SK-N-SH (cell line): ENCODE measurements at places on chromosomes 3 and 15. TPM values are rescaled to one million over a fixed set of nuclear protein-coding genes. Genes with fewer than 3 reads are reported as not detected.
A peak's percentile ranks its signal among the peaks of the same experiment; 100 is the strongest.

DNA sequence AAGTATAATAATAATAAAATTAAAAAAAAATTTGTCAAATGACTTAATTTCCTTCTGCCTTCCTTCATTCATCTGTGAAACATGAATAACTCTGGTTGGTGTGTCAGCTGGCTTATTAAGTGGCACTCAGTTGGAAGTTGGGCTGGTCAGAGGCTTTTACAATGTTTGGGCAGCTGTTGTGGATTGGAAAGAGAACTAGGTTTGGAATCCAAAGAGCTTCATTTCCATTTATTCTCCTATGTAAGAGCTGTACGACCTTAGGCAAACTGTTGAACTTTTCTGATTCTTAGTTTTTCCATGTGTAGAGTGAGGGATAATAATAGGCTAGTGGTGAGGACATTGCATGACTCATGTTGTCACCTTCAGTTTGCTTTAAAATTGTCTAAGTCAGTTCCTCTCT lies 606.7 kb downstream of the PDCD6IP start:
- DNase-seq = no peak

DNA sequence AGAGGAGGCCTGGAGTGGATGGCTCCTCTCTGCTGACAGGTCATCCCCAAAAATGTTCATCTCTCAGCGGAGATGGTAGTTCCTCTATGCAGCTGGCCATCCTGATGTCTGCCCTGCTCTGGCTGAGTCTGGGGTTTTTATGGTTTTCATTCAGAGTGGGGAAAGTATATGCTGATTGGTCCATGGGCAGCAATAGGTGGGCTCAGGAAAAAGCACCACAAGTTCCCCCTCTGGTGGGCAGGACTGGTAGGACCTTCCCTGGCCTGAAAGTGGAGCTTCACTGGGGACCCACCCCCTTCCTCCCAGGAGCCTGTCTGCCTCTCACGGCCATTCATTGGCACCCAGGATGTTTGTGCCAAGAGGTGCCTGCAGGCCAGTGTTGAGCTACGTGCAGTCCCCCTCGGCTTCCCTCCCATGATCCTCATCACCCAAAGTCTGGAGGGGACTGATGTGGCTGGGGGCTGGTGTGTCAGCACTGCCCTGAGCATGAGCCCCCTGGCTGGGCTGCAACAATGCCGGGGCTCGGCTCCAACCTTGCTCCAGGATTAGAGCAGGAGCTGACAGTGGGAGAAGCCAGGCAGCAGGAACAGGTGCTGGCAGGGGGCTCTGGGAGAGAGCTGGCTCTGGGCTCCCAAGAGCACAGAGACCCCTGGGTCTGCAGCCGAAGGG lies 13.1 kb upstream of the BLOC1S6 start:
- DNase-seq = peak; percentile 28

DNA sequence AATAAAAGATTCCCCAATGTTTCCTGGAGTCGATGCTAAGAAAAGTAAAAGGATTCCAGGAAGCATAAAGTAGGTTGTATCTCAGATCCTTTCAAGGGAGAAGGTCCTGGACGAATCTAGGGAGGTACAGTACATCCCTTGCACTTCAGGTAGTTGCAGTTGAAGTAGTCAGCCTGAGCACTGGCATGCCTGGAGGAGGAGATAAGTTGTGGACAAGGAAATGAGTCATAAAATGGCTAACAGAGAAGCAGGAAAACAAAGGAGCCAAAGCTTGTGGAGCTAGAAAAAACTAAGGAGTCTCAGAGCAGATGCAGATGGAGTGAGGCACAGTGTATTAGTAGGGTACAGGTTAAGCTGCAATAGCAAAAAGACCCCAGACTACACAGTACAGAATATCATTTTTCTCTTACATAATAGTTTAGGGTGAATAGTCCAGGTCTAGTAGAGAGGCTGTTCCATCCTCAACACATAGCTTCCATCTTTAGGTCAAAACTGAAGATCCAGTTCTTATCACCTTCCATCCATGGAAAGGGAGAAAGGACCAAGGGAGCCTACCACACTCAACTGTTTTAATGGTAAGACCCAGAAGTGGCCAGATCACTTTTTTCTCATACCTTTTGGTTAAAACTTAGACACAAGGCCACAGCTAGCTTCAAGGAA lies 41.3 kb downstream of the COL6A5 start:
- no peak for DNase-seq

DNA sequence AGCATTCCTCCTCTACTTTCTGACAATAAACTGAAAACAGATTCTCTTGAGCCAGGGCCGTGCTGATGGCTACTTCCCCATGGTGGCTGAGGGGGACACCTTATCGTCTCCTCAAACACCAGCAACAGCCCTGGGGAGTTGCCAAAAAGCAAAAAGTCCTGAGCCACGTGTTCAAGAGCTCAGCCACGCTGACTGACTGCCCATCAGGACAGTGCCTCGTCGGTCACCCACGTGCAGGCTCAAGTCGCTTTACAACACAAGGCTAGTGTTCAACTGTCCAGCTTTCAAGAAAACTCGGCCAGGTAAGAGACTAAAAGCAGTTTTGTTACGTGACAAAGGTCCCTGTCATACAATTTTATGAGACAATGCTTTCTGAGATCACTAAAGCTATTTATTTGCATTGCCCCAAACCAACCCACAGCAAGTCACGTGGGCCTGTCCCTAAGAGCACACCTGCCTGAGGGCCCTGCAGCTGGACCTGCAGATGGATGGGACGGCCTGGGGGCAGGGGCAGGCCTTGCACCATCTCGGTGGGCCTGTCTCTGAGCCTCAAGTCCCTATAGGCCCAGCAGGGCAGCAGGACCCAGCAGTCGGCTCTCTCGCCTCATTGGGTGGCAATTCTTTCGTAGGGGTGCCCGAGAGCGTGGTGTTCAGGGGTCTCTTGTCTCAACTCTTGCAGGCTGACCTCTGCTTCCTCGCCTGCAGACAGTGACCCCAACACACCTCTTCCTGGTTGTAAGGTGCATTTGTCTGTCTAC lies 42.7 kb downstream of the NIPA2 start:
- no peak for DNase-seq

- no peak for DNase-seq
Observed at GRCh38 chr15:31096563-31096962, 5.0 kb downstream of the TRPM1 start.

- no peak for DNase-seq
Observed at GRCh38 chr15:76334438-76335306, 1.9 kb upstream of the ISL2 start.

DNA sequence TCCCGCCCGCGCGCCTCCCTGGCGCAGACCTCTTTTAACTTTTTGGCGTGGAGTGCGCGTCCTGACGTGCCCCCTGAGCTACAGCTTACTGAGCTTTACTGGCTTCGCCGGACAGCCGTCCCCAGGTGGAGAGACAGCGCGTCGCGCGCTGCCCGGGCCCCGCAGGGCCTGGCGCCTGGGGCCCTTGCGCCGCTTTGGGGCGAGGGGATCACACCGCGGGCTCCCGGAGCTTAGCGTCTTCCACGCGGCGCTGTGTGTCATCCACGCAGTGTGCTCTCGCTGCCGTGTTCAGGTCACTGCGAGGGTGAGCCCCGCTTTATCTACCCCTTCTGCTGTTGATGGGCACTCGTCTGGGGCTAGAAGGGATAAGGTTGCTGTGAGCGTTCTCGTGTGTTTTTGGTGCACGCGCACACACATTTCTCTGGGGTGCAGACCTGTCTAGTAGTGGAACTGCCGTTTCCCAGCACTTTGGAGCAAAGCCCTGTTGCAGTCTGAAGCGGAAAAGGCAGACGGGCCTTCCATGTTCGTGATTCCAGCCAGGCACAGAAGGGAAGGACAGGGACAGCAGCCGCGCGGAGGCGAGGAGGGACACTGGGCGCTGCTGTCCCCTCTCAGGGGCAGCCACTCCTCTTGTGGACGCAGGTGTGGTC lies 33.1 kb upstream of the ALDH1L1 start:
- no peak for DNase-seq

- no peak for DNase-seq
Observed at GRCh38 chr3:143810166-143810952, 37.9 kb downstream of the SLC9A9 start.

GRCh38 chr3:160765211-160765610 lies 9.2 kb downstream of the PPM1L start:
- no peak for DNase-seq

- DNase-seq = no peak
Observed at GRCh38 chr3:9078561-9079240, 115.4 kb upstream of the RAD18 start.

- DNase-seq = no peak
Observed at GRCh38 chr15:34682674-34683073, 72.1 kb downstream of the GJD2 start.

- no peak for DNase-seq
Observed at GRCh38 chr15:82183121-82184031, 79.2 kb downstream of the EFL1 start.

Gene ERICH6
- polyA plus RNA-seq = 0.08 and 0.21 TPM in 2 replicates

Gene BFSP2
- not detected in 2 replicates for polyA plus RNA-seq

Gene FANCD2OS
- not detected in 2 replicates for polyA plus RNA-seq

Gene C3orf85
- not detected in 2 replicates for polyA plus RNA-seq
